ENCODE measurements at places on chromosomes 3 and 15.

DNA sequence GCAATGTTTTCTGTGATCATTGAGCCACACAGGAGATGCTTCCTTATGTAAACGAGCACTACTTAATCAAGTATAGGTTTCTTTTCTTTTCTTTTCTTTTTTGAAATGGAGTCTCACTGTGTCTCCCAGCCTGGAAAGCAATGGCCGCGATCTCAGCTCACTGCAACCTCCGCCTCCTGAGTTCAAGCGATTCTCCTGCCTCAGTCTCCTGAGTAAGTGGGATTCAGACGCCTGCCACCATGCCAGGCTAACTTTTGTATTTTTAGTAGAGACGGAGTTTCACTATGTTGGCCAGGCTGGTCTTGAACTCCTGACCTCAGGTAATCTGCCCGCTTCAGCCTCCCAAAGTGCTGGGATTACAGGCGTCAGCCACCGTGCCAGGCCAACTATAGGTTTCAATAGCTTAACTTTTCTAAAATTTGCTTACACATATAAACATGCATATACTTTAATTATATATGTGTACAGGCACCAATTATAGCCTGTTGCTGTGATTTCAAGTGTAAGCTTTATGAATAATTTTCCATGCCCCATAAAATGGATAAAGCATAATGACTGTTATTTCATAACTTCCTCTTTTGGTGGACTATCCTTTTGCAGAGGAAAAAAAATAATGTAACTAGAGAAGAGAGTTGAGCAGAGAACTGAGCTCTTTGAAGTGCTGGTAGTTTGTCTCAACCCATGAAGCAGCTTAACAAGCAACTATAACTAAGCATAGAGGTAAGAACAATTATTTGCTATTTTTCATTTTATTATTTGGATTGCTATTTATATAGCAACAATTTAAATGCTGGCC lies 24.8 kb upstream of the MBNL1 start:
- DNase-seq: no peak

- DNase-seq: no peak
Observed at GRCh38 chr3:9136746-9137465, 112.5 kb downstream of the SRGAP3 start.

DNA sequence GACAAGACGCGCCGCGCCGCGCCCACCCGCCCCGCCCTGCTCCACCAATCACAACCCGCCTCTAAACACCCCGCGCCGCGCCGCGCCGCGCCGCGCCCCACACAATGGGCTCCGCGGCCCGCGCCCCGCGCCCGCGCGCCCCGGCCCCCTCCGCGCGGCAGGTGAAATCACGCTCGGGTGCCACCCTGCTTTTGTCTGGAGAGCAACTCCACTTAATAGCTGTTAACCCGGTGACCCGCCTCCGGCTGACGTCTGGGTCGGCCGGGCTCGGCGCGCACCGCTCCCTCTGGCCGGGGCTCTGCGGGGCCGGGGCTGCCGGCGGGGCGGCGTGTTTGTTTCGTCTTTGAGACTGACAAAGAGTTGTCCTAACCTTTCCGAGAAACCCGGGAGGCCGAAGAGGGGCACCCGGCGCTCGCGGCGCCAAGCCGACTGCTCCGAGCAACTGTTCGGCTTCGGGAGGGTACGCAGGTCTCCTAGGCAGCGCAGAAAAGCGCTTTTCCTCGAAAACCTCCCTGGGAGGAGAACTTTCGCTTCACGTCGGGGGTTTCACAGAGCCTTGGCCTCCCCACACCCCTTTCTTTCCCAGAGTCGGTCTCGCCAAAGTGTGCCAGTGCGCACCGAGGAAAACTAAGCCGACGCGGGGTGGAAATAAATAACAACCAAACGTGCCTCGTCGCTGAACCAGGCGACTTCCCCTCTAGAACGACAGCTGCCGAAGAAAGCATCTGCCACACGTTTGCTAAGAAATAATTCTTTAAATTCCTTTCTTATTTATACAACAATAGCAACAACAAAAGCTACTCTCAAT lies 518.4 kb downstream of the FOXP1 start:
- peak; percentile 32 for DNase-seq

DNA sequence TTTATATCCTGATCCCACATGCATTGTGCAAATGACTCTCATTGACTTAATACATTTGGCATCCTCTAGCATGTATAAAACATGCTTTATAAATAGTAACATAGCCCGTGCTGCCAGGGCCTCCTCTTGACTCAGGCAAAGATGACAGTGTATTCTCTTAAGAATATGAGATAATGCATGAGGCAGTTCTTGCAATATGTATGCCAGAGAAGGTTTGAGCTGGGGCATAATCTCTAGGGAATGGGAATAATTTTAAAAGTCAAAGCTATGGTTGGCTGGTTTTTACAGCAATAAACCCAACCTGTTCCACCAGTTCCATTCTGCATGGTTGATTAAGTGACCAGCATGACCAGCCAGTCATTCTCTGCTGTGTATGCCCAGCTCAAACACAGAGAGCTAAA lies 179.0 kb upstream of the PFN2 start:
- no peak for DNase-seq

DNA sequence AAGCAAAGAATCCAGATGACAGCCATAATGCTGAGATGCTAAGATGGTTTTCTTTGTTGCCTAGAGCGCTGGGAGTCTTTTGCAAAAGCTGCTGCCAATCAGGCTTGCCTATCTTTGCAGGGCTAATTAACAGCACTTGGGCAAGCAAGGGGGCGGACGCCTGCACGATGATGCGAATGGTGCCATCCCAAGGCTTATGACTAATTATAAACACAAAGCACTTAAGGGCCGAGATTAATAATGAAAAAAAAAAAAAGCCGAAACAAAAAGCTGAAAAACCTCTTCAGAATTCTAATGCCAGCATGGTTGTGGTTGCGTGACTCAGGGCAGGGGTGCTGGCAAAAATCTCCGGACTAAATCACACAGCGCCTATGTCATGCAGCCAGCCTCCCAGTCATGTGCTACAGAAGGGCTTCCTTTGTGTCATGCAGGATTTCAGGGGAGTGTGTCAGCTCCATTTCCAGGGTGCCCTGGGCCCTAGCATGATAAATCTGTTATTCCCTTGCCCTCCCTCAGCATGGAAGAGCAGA lies 185.0 kb upstream of the ANKRD28 start:
- no peak for DNase-seq

DNA sequence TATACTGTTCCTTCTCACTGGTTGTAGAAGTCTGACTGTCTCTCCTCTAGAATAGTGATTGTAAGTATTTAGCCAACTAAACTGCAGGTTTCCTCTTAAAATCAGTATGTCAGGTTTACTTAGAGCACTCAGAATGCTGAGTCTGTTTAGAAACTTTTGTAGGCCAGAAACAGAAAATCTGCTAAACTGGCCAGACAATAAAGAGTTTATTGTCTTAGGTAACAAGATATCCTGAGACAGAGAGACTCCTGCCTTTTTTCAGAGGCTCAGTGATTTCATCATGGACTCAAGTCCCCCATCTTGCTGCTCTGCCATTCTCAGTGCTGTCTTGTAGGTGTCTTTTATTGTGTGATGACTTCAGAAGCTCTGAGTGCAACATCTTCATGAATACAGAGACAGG lies 279.0 kb downstream of the MFSD1 start:
- DNase-seq: no peak

Measured in stimulated activated CD8-positive, alpha-beta memory T cell treated with anti-CD3 and anti-CD28 coated beads, Interleukin-15, amount 100 ng/mL, for 24 hours (primary cell).